ENCODE measurements at places on chromosomes 2 and 18.

DNA sequence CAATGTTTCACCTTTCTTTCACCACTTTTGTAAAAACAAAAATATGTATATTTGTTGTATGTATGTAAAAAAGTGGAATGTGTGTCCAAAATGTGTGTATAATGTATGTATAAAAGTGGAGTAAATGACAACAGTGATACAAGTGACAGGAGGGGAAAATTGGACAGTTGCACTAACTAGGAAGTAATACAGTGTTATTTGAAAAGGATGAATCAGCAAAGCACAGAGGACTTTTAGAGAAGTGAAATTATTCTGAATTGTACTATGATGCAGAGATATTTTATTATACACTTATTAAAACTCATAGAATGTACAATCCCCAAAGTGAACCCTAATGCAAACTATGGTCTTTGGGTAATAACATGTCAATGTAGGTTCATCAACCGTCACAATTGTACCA is 331.3 kb upstream of the CNTNAP5 start:
- no peak for DNase-seq

GRCh38 chr18:78837754-78838153 is 141.9 kb upstream of the SALL3 start:
- DNase-seq, result no peak

- DNase-seq, result no peak
Observed at GRCh38 chr2:95500854-95501253, 16.3 kb upstream of the TRIM43B start.

DNA sequence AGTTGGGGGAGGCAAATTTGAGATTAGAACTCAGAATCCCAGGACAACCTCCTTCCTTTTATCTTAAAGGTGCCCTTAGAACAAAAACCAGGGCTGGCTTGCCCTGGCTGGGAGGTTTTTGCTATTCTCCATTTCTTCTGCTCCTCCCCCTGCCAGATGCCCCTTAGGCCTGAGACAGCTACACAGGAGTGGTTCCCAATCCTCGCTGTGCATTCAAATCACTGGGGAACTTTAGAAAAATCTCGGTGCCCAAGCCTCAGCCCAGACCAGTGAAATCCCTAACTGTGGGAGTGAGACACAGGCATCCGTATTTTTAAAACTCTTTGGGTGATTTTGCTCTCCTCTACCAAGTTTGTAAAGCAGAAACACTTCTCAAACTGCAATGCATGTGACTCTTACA is 38.8 kb downstream of the LBH start:
- no peak for DNase-seq

DNA sequence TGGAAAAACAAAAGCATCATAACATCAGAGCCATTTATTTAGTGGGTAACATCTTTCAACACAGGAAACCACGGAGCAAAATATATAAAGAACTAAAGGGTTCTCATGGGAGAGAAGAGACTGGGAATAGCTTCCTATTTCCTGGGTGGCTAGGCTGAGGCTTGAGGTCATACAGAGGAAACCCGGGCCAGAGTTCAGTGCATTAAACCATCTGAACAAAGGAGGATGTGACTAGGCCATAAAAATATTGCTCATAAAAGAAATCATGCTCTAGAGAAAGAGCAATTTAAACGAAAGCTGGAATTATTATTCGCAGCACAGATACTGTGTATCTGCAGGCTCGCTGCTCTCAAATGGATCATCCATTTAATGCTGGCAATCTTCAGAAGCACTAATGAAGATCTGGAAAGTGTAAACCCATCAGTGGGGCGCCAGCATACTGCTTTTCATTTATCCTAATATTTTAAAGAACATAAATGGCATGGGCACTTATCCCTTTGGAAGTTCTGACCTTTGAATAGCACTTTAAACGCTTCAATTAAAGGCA is 83.3 kb downstream of the GALNT14 start:
- no peak for DNase-seq

- DNase-seq, result no peak
Observed at GRCh38 chr2:42928692-42929545, 136.5 kb upstream of the HAAO start.

All from CD4-positive, alpha-beta T cell treated with Interleukin-4 for 1 hour (primary cell).